ENCODE measurements at places on chromosomes 13 and 19.

DNA sequence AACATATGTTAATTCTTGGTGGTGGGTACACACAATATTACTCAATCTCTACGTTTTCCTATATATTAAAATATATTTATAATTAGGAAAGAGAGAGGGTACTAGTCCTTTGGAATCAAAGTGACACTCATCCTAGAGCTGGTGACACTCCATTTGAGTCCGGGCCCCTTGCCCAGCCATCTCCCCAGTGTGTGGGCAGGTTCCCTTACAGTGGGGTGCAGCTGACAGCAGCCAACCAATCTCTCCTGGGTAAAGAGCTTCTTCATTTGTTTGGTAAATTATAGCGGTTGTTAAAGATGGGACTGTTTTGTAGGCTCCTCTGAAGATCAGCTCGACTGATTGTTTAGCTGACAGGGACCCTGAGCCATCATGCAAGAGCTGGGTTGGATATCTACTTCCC, 37.2 kb upstream of the RGCC start:
- H3K4me1 ChIP-seq: no peaks in the 10 kb centered on the region
- no peaks in the 10 kb centered on the region for H3K36me3 ChIP-seq
- H3K4me3 ChIP-seq: no peak overlapping the region
- DNase-seq: no peak
- H3K27me3 ChIP-seq: no peaks in the 10 kb centered on the region

DNA sequence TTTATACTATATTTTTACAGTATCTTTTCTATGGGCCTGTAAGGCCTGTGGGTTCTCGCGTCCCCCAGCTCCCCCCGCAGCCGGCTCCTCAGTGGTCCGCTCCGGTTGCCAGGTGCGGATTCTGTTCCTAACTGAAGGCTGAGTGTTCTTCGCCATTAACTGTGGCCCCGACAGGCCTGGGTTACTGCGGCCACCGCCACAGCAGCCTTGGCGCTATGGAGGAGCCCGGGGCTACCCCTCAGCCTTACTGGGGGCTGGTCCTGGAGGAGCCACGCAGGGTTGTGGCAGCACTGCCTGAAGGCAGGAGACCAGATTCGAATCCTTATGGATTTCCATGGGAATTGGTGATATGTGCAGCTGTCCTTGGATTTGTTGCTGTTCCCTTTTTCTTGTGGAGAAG, 45.8 kb downstream of the SPRYD7 start:
- no peaks in the 10 kb centered on the region for H3K4me1 ChIP-seq
- DNase-seq: no peak
- no peaks in the 10 kb centered on the region for H3K36me3 ChIP-seq
- no peaks in the 10 kb centered on the region for H3K27me3 ChIP-seq
- no peak overlapping the region for H3K27ac ChIP-seq
- no peak overlapping the region for H3K4me3 ChIP-seq

- no peaks in the 10 kb centered on the region for H3K27me3 ChIP-seq
- DNase-seq: no peak
- H3K4me1 ChIP-seq: no peaks in the 10 kb centered on the region
- no peaks in the 10 kb centered on the region for H3K36me3 ChIP-seq
- H3K27ac ChIP-seq: no peak overlapping the region
- H3K4me3 ChIP-seq: no peak overlapping the region
Observed at GRCh38 chr19:7848779-7849457, 18.9 kb downstream of the EVI5L start.

GRCh38 chr19:16252459-16253205, 54.9 kb downstream of the AP1M1 start:
- no peak overlapping the region for H3K27ac ChIP-seq
- no peaks in the 10 kb centered on the region for H3K27me3 ChIP-seq
- no peak overlapping the region for H3K4me3 ChIP-seq
- DNase-seq: no peak

All from right atrium auricular region (tissue), 2 donors.